Stimulated activated CD8-positive, alpha-beta memory T cell treated with anti-CD3 and anti-CD28 coated beads, Interleukin-15, amount 100 ng/mL, for 24 hours (primary cell): ENCODE measurements at places on chromosomes 3 and 15.

DNA sequence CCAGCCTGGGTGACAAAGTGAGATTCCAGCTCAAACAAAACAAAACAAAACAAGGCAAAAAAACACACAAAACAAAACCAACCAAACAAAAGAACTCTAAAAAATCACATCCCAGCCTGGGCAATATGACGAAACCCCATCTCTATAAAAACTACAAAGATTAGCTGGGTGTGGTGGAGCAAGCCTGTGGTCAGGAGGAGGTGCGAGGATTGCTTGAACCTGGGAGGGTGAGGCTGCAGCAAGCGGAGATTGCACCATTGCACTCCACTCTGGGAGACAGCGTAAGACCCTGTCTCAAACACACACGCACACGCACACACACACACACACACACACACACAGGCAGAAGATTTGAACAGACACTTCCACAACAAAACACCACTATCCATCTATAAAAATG, 99.6 kb downstream of the SHQ1 start:
- no peak for DNase-seq

DNA sequence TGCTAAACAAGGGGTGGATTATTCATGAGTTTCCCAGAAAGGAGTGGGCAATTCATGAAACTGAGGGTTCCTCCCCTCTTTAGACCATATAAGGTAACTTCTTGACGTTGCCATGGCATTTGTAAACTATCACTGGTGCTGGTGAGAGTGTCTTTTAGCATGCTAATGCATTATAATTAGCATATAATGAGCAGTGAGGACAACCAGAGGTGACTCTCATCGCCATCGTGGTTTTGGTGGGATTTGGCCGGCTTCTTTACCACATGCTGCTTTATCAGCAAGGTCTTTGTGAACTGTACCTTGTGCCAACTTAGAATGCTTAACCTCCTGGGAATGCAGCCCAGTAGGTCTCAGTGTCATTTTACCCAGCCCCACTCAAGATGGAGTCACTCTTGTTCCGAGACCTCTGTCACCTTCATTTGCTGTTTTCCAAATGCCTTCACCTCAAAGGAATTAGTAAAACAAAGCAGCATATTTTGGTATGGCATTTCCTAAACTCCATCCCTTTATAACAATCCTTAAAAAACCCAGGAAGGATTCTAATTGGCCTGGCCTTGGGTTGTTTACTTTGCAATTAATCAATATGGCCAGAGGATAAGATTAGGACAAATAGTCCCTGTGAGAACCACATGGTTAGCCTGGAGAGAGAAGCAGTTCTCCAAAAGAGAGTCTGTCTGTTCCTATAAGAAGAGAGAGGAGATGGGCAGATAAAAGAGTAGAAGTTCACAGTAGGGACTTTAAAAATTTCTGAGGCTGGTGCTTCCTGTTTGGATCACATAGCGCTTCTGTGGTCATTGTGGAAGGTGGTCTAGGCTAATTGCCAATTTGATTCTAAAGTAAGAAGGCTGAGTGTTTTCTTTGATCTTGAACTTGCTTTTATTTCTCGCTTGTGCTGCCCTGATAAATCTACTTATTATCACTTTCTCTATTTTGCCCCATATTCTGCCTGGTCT, 155.2 kb upstream of the EOMES start:
- DNase-seq, result no peak

DNA sequence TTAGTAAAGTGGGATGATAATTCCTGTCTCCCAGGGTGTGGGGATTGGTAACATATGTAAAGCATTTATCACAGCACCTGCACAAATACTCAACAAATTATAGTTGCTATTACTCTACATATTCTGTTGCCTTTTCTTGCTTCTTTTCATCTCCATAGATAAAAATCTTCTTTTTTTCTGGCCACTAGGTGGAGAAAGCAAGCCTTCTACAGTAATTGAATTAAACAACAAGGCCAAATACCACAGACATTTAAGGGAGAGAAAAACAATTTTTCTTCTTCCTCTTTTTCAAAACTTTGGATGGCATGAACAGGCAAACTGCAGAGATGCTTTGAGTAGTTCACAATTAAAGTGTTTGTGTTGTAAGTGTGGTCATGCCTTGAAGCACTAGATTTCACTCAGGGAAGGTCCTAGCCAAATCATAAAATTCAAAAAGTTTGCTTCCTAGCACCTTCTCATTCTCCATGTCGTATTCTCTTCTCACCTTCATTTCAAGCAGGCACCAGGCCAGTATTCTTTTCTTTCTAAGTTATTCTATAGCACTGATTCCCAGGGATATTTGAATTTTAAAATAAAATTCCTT, 493.4 kb upstream of the TGFBR2 start:
- DNase-seq, result no peak

GRCh38 chr3:143507735-143508580, 340.3 kb downstream of the SLC9A9 start:
- DNase-seq, result no peak
